ENCODE measurements at places on chromosomes 5 and 9. TPM values are rescaled to one million over a fixed set of nuclear protein-coding genes. Genes with fewer than 3 reads are reported as not detected.

- DNase-seq, result no peak
Observed at GRCh38 chr5:6760686-6761085, 47.5 kb downstream of the TENT4A start.

- peak; percentile 69 for DNase-seq
Observed at GRCh38 chr5:13354611-13355010, 589.9 kb downstream of the DNAH5 start.

- no peak for DNase-seq
Observed at GRCh38 chr9:37480759-37481158, 5.0 kb upstream of the POLR1E start.

GRCh38 chr5:159310511-159310910 lies 19.8 kb downstream of the IL12B start:
- peak; percentile 31 for DNase-seq

DNA sequence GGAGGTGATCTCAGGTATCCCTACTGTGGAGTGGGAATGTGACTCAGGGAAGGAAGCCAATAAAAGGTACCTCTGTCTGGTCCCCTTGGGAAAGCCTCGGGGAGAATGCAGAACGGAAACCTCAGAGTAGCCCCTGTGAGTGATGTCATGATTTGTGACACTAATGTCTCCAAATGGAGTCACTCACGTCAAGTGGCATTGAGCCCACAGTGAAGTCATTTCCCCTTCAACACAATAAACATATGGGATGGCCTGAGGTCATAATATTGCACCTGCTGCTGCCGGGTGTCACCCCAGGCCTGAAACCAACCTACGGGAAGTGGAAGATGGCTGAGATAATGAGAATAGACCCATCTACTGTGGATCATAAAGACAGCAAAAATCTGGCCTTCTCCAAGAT lies 75.9 kb upstream of the GOLM1 start:
- no peak for DNase-seq

- no peak for DNase-seq
Observed at GRCh38 chr5:120375248-120375647, 88.9 kb upstream of the PRR16 start.

GRCh38 chr5:82349652-82350051 lies 71.5 kb upstream of the RPS23 start:
- DNase-seq, result no peak

- no peak for DNase-seq
Observed at GRCh38 chr5:93705896-93706295, 35.5 kb downstream of the POU5F2 start.

GRCh38 chr5:180898621-180899246 lies at the start of gene BTNL8:
TSS of gene BTNL8 (plus strand) at chr5:180899159. CDS start at chr5:180899311, 152 bp downstream.
- DNase-seq, result peak; percentile 41

GRCh38 chr5:57538341-57538955 lies 55.8 kb upstream of the ACTBL2 start:
- peak; percentile 93 for DNase-seq

- no peak for DNase-seq
Observed at GRCh38 chr5:138554143-138554542, 11.1 kb upstream of the ETF1 start.

ZDHHC11 gene
- 6.0 TPM for total RNA-seq
